SHP77 treated with DMSO at 0.1 percent for 48 hours (cell line): ENCODE measurements at places on chromosomes 3 and 15.

DNA sequence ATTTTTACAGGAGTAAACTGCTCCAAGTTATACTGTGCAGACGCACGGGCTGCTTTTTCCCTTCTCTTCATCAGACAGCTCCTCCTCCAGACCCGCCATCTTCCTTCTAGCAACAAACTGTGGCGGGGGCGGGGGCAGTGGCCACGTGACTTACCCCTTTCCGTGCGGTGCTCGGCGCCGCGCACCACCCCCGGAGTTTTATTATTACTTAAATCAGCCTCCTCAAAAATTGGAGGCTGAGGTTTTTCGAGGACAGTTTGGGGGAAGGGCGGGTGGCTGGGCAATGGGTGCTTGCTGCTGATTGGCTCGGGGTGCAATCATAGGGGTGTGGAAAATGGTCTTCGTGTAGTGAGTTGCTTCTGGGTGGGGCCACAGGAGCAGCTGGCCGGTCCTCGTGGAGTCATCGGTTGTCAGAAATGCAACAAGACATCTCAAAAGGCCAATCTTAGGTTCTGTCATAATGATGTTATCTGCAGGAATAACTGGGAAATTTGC is 77.1 kb upstream of the MFGE8 start:
- DNase-seq: no peak

DNA sequence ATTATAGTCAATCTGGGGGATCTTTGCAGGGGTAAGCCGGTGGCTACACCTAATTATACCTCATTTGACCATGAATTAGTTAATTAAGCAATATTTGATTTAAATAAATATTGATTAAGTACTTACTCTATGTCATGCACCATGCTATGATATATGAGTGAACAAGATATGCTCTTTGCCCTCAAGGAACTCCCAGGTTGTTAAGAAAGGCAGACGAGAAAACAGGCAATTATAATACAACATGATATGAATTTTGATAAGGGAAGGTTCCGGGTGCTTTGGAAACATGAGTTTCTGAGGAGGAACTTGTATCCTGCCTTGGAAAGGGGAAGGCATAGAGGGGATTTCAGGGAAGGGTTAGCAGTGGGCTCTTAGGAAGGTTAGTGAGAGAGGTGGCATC is 412.9 kb downstream of the WDR72 start:
- DNase-seq: no peak

GRCh38 chr3:16060358-16060852 is 114.1 kb upstream of the GALNT15 start:
- no peak for DNase-seq

- no peak for DNase-seq
These were observed 65.1 kb upstream of the TEX264 start for GRCh38 chr3:51605938-51606337.

GRCh38 chr3:42980209-42980608 is 1.1 kb downstream of the GASK1A start:
- DNase-seq: no peak

GRCh38 chr3:164918905-164919304 is 159.4 kb downstream of the SI start:
- no peak for DNase-seq

- no peak for DNase-seq
These were observed 628.3 kb downstream of the ROBO1 start for GRCh38 chr3:79139395-79140068.

DNA sequence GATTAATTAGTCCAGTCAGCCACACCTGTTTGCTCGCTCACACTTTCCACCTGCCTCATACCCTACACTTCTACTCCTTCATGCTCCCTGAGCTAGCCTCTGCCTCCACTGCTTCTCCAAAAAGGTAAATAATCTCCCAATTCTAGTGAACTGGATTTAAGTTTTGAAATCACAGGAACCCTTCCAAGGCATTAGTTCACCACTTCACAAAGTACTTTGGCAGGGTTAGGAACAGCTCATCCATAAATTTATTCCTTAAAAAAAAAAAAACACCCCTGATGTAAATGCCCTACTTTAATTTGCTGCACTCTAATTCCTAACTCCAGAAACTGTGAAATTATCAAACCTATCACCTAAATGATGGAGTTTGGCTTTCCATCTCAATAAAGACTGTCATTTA is 58.3 kb downstream of the GADL1 start:
- no peak for DNase-seq

DNA sequence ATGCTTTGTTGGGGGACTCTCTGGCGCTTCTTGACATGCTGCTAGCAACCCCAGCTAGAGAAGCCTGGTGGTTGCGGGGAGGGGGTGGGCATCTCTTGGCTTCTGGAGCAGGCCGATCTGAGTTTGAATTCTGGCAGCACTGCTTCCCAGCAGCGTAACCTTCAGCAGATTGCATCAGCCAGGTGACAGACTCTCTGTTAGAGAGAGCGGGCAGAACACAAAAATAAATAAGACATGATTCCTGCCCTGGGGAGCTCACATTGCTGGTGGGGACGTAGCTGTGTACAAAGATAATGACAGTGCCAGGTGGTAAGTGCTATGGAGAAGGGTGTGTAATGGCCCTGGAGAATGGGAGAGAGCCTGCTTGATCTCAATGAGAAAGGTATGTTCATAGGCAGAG is 87.4 kb downstream of the THSD4 start:
- DNase-seq: peak; percentile 17

GRCh38 chr3:121490161-121490560 is 55.6 kb downstream of the POLQ start:
- no peak for DNase-seq
